AML-193 (cell line): ENCODE measurements at places on chromosomes 3 and 15.

GRCh38 chr3:39287216-39288164 is 7.7 kb upstream of the CX3CR1 start:
- no peak for DNase-seq

GRCh38 chr3:188255190-188255589 is 101.2 kb downstream of the LPP start:
- no peak for DNase-seq

DNA sequence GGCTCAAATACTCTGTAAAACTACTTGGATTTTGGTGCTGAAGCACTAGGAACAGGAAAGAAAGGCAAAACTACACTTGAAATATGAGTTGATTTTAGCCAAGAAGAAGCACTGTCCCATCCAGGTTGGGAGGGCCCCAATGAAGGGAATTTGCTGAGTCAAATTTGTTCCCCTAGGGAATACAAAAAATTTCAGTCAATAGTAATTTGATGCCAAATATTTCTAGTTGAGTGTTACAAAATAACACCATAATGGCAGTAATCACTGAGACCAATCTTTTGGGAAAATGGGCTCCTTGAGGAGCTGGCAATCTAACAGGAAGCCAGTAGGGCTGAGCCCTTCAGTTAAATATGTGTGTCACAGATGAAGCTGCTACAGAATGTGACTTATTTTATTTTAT is 896.9 kb downstream of the DIPK2A start:
- no peak for DNase-seq

DNA sequence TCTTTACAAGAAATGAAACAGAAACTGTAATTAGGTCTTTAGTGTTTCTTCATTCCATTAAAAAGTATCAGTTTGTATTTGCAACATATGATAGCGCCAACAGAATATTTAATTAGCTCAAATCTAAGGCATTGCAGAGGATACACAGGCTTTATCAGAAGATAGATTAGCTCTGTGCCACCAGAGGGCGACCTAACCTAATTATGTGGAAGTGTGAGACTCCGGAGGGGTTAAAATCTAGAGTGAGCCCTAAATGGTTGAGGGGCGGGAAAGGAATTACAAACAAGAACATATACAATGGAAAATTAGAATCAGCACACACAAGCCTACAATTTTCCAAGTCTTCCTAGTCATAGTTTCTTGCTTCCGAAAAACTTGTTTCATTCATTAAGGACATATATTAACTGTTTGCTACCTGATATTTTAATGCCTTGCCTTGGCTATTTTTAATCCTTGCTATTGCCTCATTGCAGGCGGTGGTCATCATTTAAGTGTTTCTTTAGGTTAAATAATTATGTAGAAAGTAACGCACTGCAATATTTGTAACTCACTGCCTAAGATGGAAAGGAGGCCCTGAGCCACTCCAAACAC is 18.0 kb upstream of the RYR3 start:
- DNase-seq, result peak; percentile 37

GRCh38 chr15:43242616-43243015 is 21.8 kb upstream of the EPB42 start:
- DNase-seq, result no peak

- DNase-seq, result no peak
These were observed 46.6 kb downstream of the MAGI1 start for GRCh38 chr3:65992106-65992505.

GRCh38 chr3:141386611-141387111 is 18.4 kb downstream of the ZBTB38 start:
- no peak for DNase-seq

GRCh38 chr3:49805897-49806701 is 3.0 kb downstream of the INKA1 start:
- DNase-seq, result peak; percentile 66

GRCh38 chr15:99485153-99485961 is 80.4 kb upstream of the MEF2A start:
- DNase-seq, result no peak

DNA sequence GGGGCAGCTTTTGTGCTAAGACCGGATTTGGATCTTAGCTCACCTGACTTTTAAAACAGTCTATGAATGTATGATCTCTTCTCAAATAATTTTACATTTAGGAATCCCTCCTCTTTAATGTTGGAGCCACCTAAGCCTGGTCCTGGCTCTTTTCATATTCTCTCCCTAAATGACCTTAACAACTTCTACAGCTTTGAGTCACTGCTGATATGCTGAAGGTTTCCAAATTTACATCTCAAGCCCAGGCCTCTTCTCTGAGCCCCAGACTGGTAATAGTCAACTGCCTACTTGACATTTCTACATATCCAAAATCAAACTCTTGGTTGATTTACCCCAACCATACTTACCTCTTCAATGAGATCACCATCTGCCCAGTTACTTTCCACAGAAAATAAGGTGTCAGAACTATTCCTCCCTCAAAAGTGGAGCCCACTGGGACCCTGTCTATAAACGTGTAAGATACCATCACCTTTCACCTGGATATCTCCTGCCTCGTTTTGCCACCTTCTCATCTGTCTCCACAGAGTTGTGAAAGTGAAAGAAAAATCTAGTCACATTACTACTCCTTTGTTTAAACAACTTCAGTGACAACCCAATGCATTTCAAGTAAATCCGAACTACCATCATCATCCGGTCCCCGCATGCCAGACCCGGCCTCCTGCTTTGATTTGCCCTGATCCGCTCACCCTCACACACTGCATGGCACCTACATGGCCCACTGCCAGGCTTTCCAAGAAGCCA is 48.8 kb downstream of the UBP1 start:
- DNase-seq, result no peak
